Mammary epithelial cell (primary cell): ENCODE measurements at places on chromosomes 11 and 22. TPM values are rescaled to one million over a fixed set of nuclear protein-coding genes. Genes with fewer than 3 reads are reported as not detected.

The SYVN1 gene
- 21.5 TPM for total RNA-seq

The MISFA gene
- total RNA-seq, result 1.8 and 4.8 TPM in 2 replicates

The DRD4 gene
- total RNA-seq, result 1.3 and 2.5 TPM in 2 replicates

The BDNF gene
- total RNA-seq, result 2.5 TPM

The APOA1 gene
- total RNA-seq, result not detected

The CHST1 gene
- total RNA-seq, result 0.33 TPM

DNA sequence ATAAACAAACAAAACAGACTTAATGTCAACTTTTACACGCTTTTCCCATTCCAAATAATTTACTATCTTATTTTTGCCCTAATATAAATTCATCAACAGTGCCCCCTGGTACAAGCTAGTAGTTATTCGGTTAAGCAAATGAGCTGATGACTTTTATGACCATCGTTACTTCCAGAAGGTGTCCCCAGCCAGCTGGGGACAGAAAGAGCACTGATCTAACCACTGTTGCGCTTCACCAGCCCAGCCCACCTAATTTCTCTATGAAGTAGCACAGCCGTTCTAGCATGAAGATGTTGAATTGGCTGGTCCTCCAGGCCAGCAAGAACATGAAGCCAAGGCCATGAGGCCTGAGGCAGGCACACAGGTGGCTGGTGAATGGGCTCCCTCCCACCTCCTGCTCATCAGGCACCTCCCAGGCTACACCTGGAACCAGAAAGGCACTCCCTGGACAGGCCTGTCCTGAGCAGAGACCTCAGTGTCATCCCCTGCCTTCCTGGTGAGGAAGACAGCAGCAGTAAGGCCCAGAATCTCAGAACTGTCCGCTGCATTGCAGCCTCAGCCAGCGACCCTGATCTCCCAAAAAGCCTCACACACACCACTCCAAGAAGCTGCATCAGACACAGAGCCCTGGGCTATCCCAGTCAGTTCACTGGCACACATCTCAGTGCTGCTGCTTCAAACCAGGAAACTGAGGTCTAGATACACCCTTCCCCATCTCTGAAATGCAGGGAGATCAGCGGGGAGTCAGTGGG is 12.9 kb downstream of the GNB1L start:
- DNase-seq, result no peak

GRCh38 chr11:87819151-87819550 is 356.1 kb downstream of the RAB38 start:
- no peak for DNase-seq

GRCh38 chr11:120097721-120098385 is 40.1 kb downstream of the TRIM29 start:
- DNase-seq, result no peak

DNA sequence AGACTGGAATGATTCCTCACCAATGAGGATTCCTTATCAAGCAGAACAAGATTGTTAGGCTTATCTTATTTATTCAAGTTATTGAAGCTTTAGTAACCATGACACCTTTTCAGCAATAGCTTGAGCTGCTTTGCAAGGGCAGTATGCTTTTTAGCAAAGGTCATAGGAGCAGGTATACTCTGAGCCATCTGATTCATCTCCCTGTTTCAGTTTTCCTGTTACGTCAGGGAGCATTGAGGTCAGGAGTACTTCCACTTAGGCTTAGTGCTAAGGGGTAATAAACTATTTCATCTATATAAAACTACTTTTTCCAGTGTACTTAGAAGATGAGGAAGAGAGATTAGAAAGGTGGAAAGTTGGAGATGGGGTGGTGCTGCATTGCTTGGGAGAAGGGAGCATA is 17.7 kb upstream of the ANKRD42 start:
- DNase-seq, result no peak

DNA sequence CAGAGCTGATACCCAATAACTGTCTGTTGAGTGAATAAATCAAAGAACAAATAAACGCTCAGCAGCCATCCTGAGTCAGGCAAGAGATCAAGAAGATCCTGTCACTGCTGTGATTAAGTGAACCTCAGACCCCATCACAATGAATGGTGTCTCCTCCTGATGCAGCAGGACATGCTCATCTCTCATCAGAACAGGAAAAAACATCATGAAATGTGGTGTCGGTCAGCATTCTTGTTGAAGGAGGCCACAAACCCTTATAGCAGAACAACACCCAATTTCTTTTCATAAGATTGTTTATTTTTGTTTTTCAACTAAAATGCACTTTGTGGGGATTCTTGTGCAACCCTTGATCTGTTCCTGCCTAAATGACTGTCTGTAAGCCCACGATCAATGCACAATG is 60.3 kb downstream of the SYTL2 start:
- no peak for DNase-seq
